Thoracic aorta endothelial cell (primary cell): ENCODE measurements at places on chromosomes 4 and X. TPM values are rescaled to one million over a fixed set of nuclear protein-coding genes. Genes with fewer than 3 reads are reported as not detected.

Gene COPS4
- 101 and 103 TPM in 2 replicates for total RNA-seq

Gene NEUROG2
- not detected in 2 replicates for total RNA-seq

Gene PGRMC2
- 27.1 and 38.3 TPM in 2 replicates for total RNA-seq

Gene DDX53
- total RNA-seq: not detected in 2 replicates

Gene GAGE12E
- total RNA-seq: not detected in 2 replicates

Gene TCEAL2
- 0.14 TPM in 1 of 2 replicates, not detected in the other for total RNA-seq

Gene AFAP1
- 86.1 and 93.2 TPM in 2 replicates for total RNA-seq

Gene ZFP92
- 0.13 and 1.5 TPM in 2 replicates for total RNA-seq

Gene KIAA1210
- not detected in 2 replicates for total RNA-seq

Gene TRIM61
- total RNA-seq: 0.14 TPM in 1 of 2 replicates, not detected in the other

Gene CDKL2
- total RNA-seq: 0.65 and 0.80 TPM in 2 replicates

Gene TEX13D
- not detected in 2 replicates for total RNA-seq

Gene ZCCHC18
- 1.7 and 2.3 TPM in 2 replicates for total RNA-seq

Gene IL15
- total RNA-seq: 1.9 and 2.7 TPM in 2 replicates

Gene HMX1
- total RNA-seq: not detected in 2 replicates

Gene RAB33A
- total RNA-seq: 0.27 and 0.43 TPM in 2 replicates

Gene SLC9B1
- total RNA-seq: 0.22 and 0.27 TPM in 2 replicates

Gene CTAG1B
- not detected in 2 replicates for total RNA-seq

Gene ANTXR2
- total RNA-seq: 57.2 and 63.4 TPM in 2 replicates

Gene SUPT20HL2
- 0.07 TPM in 1 of 2 replicates, not detected in the other for total RNA-seq

Gene TMSB15B
- 7.4 and 10.1 TPM in 2 replicates for total RNA-seq

Gene THAP6
- total RNA-seq: 10.4 and 11.6 TPM in 2 replicates

Gene AREG
- total RNA-seq: 0.36 TPM in 1 of 2 replicates, not detected in the other

Gene PTTG2
- not detected in 2 replicates for total RNA-seq

Gene ZAR1
- total RNA-seq: not detected in 2 replicates

Gene SCOC
- total RNA-seq: 86.0 and 93.3 TPM in 2 replicates

Gene MAGEA12
- not detected in 2 replicates for total RNA-seq

Gene MAGEB17
- total RNA-seq: not detected in 2 replicates

Gene IGSF1
- total RNA-seq: not detected in 2 replicates

Gene NALF2
- total RNA-seq: not detected in 2 replicates

Gene CTAG2
- not detected in 2 replicates for total RNA-seq

Gene XAGE2
- not detected in 2 replicates for total RNA-seq

Gene CXorf65
- total RNA-seq: not detected in 2 replicates

Gene APLN
- 132 and 170 TPM in 2 replicates for total RNA-seq

Gene C4orf54
- not detected in 2 replicates for total RNA-seq

Gene ACTRT1
- total RNA-seq: not detected in 2 replicates

Gene FABP2
- not detected in 2 replicates for total RNA-seq
